Non-pigmented ciliary epithelial cell (primary cell): ENCODE measurements at places on chromosomes 3 and 15.

DNA sequence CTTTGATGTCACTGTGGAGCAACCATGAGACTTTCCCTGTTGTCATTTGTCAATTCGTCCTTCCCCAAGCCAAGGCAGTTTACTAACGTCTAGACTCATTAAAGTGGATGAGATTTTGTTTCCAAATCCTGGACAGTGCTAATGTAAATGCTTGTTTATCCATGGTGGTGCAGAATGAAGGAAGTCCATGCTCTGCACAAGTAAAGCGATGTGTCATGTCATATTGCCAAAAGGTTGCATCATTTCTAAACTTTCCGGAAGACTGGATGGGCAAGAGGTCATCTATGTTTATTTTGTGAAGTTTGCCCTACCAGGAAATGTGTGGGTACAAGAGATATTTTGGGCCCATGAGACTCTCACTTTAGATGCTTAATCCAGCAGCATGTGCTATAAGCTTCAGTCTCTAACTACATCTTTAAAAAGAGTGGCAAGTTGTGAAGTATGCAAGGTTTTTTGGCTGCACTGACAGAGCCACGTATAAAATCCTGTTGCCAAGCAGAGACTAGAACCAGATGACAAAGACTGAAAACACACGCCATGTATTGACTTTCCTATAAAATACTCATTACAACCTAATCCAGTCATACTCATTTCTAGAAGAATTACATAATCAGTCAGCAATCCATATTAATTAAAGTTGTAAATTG, 72.1 kb upstream of the FNDC3B start:
- no peak for DNase-seq

- DNase-seq = no peak
These were observed 222.3 kb downstream of the MEIS2 start for GRCh38 chr15:36877796-36878683.

DNA sequence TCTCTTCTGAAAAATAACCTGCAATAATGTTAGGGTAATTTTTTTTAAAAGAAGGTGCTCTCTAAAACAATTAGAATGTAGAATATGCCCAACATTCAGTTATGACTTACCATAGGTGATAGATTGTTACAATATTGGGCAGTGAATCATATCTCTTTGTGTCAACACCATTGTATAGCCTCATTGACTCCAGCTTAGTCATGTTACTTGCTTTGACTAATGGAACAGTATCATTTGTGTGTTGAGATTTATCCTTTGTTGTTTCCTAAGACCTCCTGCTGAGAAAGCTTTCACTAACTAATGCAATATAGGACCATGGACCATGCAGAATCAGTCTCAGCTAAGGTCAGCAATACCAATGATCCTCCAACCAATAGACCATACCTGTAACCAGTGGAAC, 1106.4 kb downstream of the SI start:
- no peak for DNase-seq

DNA sequence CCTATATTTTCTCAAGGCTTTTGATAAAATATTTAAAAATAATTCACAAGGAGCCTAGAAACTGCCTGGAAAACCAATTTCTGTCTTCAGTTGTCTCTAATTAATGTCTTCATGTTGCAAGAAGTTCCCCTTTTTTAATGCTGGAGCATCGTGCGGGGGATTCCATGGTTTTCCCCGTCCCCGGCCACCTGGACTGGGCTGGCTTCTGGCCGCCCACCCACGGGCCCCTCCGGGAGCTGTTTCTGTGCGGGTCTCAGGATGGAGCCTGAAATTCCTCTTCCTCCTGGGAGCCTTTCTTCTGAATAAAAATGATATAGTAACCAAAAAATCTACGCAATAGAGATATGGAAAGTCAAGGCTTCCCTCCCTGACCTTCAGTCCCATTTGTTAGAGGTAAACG, 8.1 kb upstream of the LRRK1 start:
- DNase-seq = no peak

- no peak for DNase-seq
These were observed 464.3 kb upstream of the GRM7 start for GRCh38 chr3:6396631-6397030.

DNA sequence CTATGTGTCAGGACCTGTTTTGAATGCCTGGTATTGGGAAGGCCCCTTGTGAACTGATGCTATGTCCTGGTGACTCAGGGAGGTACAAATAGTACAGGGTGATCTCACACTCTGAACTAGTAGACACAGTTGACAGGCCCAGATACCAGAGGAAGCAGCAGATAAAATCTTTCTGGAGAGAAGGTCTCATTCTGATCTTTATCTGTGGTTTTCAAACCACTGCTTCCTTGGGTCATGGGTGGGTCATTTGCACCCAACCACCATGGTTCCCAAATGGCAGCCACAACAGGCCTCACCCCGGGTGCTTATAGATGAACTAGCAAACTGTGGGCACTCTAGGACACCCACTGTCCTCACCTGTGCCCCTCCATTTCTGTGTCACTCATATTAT, 43.4 kb downstream of the PXYLP1 start:
- peak; percentile 89 for DNase-seq

- no peak for DNase-seq
These were observed 202.8 kb downstream of the TP63 start for GRCh38 chr3:189833996-189834395.

GRCh38 chr15:54707805-54708752, 488.7 kb downstream of the RSL24D1 start:
- no peak for DNase-seq

GRCh38 chr15:89912145-89912673, 543 bp downstream of the ARPIN start:
- no peak for DNase-seq

DNA sequence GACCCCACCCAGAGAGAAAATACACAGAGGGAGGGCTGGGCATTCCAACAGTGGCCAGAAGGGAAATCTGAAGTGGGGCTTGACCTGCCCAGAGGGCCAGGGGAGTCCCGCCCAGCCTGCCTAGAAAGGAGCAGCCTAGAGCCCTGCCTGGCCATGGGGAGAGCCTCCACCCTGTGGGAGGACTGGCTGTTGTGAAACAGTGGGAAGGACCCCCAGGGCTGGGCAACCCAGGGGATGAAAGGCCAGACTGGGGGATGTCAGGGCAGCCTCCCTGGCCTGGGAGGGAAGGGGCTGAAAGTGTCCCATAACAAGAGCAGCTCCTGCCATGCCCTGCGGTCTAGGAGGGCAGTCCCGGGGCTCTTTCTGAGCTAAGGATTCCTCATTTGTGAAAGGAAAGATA, 69.0 kb downstream of the SLC12A8 start:
- no peak for DNase-seq

DNA sequence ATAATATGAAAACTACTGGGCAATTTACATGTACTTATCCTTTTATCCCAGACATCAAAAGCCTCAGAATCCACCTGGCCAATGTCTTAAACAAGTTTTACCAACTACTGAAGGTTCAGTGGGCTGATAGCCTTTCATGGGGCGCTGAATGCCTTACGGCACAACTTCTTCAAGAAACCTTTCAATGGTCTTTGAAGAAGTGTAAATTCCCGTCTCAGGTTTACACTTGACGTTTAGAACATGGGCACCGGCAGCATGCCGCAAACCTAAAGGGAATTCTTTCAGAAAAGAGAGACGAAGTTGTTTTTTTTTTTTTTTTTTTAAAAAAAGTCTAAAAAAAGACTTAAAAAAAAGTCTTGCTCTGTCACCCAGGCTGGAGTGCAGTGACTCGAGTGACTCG, 39.7 kb downstream of the ETV5 start:
- no peak for DNase-seq

DNA sequence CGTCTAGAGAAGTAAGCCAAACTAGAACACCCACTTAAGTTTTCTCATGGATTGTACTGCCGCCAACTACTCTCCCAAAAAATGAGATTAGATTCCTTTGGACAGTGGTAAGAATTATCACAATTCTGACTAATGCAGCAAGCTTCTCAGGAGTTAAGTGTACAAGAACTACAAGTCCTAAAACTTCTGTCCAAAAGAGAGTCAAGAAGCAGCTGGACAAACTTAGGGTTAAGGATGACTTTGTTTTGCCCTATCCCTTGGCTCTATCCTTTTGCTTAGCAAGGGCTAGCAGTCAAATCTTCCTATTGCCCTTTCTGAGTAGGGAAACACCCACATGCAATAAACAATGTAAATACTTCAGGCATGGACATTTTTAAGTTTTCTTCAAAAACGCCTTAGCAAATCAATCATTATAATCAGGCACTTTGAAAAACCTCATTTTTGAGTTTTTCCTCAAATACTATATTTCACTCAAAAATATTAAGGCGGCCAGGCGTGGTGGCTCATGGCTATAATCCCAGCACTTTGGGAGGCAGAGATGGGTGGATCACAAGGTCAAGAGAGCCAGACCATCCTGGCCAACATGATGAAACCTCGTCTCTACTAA, 19.5 kb downstream of the RAF1 start:
- no peak for DNase-seq

DNA sequence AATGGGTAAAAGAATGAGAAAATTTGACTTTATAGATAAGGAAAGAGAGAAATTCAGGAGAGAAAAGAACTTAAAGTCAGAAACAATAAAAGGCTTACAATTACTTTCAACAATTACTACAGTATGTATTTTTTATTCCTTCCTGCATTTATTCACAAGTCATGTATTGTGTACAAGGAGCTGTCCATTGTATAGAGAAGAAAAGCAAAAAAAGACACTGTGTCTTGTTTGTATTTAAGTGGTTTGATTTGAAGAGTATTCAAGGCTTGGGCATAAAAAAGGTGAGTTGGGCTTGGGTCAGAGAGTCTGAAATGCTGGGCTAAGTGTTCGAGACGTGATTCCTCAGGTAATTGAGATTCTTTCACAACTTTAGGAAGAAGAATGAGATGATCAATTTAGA, 394.2 kb upstream of the ROBO2 start:
- no peak for DNase-seq

- no peak for DNase-seq
These were observed 604.1 kb upstream of the MDFIC2 start for GRCh38 chr3:70916375-70917055.

- no peak for DNase-seq
These were observed 13.4 kb downstream of the SCAMP5 start for GRCh38 chr15:75008629-75009326.

- no peak for DNase-seq
These were observed 688.3 kb upstream of the LMCD1 start for GRCh38 chr3:7813365-7813764.

GRCh38 chr15:63945007-63945788, 101.1 kb downstream of the DAPK2 start:
- DNase-seq = no peak

DNA sequence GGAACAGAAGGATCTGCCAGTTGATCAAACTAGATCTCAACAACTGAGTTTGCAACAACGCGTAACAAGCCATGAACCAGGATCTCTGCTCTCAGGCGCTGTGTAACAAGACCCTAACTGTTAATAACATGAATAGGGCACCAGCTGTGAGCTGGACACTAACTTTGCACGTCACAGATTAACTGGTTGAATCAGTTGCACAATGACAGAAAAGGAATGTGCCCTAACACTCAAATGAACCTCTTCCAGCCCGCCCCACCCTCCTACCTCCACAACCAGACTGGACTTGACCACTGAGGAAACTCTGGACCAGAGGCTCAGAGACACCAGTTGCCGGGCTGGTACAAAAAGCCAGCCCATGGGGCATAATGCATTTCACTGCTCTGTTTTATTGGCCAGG, 34.3 kb downstream of the MCF2L2 start:
- DNase-seq = no peak

- no peak for DNase-seq
These were observed 19.2 kb downstream of the SOX2 start for GRCh38 chr3:181730934-181731333.

GRCh38 chr15:70080347-70080746, 17.4 kb downstream of the TLE3 start:
- no peak for DNase-seq

DNA sequence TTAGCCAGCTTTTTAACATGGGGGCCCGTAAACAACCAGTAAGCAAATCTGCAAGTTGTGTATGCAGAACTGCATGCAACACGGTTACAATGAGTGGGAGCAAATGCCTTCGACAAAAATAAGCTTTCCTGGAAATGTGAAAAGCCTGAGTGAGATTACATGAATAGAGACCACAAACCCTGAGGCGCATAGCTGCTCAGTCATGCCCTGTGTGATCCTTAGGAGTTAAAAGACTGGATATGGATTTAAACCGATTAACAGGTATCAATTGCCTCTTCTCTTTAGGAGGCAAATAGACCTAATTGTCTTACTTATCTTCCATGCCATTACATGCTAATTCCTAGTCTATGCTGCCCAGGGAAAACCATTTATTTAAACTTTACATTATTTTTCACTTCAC, 810.3 kb downstream of the ROBO1 start:
- no peak for DNase-seq

DNA sequence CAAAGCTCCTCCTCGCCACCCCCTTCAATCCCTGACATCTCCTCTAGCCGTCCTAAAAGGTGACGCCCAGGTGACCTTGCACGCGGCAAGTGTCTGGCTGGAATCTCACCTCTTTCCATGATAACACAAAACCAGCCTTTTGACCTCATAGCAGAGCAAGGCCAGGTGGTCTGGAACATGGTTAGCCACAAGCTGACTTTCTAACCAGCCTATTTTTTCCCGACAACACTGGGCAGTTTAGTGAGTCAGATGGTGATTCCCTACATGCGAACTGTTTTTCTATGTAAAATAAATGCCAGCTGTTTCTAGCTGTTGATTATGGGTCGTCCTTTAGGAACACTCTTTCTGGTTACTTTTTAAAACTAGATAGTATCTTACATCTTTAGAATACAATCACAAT, 243.0 kb downstream of the CD47 start:
- no peak for DNase-seq

GRCh38 chr3:160779040-160779439, 23.0 kb downstream of the PPM1L start:
- no peak for DNase-seq

- DNase-seq = no peak
These were observed 245.7 kb downstream of the SV2B start for GRCh38 chr15:91345736-91346135.

DNA sequence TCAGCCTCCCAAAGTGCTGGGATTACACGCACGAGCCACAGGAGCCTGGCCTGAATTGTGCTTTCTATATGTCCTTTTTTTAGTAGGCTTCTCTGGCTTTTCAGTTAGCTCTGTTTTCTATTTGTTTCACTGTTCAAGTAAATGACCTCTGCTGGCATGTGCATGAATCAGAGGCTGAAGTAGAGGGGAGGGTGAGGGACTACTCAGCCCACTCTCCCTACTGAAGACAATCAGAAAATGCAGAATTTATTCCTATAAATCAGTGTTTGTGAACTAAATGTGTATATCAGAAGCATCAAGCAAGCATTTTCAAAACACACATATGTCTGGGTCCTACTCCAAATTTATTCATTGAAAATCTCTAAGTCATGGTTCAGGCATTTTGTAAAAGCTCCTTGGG, 45.0 kb downstream of the ZMAT3 start:
- no peak for DNase-seq

DNA sequence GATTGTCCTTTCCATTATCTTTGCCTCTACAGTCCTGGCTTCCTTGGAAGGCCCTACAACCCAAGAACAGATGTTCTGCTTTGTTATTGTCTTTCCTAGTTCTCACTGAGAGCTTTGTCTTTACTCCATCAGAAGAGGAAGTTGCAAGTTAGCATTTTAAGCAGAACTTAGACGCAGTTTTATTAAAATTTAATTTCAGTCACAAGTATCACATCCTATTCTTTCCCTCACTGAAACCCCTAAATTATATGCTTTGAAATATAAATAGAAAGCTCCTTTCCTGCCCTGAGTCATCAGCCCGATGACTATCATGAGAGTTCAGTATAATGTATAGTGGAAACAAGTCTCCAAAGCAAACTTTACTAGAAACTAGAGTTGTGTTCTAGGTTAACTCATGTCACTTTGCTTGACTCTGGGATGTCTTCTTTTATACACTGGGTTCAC, 291.2 kb upstream of the RBMS3 start:
- no peak for DNase-seq
